ENCODE measurements at places on chromosomes 6 and 20.
A peak's percentile ranks its signal among the peaks of the same experiment; 100 is the strongest.

- no peak for DNase-seq
Measured at GRCh38 chr20:51452091-51452613, 90.4 kb downstream of the NFATC2 start.

DNA sequence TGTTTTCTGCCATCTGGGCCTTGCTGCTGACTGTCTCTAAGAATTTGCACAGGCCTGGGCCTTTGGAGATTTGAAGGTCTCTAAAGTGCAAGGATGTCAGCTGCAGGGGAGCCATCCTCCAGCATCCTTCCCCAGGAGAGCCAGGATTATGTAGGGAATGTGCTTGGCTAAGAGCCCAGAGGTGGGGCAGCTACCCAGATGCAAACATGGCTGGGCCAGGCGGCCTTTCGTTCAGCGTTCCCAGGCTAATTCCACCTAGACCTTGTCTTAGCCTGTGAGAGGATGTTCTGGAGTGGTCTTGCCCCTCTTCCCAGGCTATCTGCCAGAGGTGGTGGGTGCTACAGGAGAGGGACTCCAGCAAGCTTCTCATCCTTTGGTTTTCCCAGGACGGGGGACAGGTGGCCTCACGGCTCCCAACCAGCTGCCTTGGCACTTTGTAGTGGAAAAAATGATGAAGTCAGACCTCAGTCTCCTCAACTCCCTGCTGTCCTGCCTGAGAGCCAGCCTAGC lies 7.7 kb upstream of the PTGIS start:
- no peak for DNase-seq

GRCh38 chr6:82957171-82957867 lies 108.3 kb downstream of the UBE3D start:
- no peak for DNase-seq

DNA sequence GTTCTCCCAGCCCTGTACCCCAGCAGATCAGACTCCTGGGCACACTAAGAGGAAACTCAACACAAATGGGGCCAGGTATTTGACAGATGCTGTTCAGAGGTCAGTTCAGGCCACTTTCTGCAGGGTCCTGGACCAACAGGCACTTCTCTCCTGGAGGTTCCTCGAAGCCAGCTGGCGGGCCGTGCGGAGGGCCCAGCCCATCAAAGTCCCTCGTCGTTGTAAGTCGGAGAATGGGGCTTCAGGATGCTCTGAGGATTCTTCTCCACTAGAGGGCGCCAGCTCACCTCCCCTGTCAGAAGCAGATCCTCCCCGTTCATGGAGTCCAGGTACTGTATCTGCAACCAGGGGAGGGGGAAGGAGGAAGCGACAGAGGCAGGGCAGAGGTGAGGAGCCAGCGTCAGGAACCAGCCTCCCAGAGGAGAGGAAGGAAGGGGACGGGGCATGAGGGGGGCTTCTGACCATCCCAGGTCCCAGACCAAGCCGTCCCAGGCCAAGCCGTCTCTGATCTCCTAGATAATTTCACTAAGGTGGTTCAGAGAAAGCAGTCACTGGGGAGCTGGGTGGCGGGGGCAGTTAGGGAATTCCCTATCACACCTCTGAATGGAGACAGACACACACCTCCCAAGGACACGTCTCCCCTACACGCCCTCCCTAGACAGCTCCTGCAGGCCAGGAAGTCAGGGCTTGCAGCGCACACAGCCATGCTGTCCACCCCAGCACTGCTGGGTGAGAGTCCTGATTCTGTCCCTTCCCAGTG lies 11.7 kb upstream of the FAM83C start:
- DNase-seq: peak; percentile 83

- DNase-seq: no peak
Measured at GRCh38 chr6:7628479-7628878, 38.5 kb downstream of the SNRNP48 start.

- DNase-seq: no peak
Measured at GRCh38 chr6:37745748-37746147, 48.1 kb upstream of the MDGA1 start.

DNA sequence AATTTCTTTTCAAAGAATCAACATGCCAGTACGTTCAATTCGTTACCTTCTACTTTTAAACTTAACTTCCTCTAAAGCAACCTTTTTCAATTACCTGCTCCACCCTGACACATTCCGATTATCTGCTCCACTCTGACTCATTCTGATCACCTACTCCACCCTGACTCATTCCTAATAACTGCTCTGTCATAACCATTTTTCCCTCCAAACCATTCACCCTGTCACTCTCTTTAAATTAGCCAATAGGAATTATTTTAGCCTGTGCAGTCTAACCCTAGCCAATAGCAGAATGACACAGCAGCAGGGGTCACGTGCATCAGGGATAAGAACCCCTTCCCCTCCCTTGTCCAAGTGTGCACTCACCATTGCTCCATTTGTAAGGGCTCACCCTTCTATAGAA lies 557.4 kb upstream of the EYS start:
- DNase-seq: no peak

- DNase-seq: peak; percentile 20
Measured at GRCh38 chr6:13767121-13767808, 47.1 kb downstream of the MCUR1 start.

GRCh38 chr6:12479881-12480280 lies 189.7 kb downstream of the EDN1 start:
- DNase-seq: no peak

DNA sequence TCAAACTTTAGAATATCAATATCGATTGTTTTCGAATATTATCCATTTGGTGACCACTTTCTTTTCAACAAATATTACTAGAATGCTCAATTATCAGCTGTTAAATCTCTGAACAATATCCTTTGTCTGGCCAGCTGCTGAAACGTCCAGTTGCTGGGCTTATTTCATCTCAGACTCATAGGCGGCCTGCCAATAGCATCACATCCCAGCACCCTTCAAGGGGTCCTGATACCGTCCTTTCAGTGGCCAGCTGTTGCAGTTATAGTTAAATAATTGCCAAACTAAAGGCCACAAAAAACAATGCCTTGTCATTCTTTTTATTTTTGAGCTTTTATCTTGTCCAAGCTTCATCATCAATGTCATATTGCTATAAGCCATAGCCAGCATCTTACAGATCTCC lies 1006.8 kb upstream of the MANEA start:
- DNase-seq: no peak

GRCh38 chr6:116764961-116765841 lies at the start of gene FAM162B:
TSS of gene FAM162B (minus strand) at chr6:116765719. CDS start at chr6:116765576, 143 bp downstream.
- DNase-seq: no peak

DNA sequence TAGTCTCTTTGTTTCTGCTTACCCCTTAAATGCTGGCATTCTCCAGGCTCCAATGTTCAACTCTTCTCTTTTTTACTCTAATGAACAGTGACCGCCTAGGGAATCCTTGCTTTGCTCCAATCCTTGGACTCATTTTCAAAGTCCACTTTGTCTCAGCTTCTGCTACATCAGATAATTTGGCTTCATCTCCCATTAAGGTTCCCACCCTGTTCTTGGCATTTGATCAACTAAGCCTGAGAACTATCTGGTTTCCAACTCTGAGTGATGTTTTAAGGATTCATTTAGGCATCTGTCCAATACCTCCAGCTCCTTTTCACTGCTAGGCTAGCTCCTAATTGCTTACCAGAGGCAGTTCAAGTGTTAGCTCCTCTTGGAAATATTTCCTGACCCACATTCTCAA lies 64.9 kb downstream of the ME1 start:
- no peak for DNase-seq

Data from stimulated activated CD4-positive, alpha-beta T cell treated with anti-CD3 and anti-CD28 coated beads, Interleukin-1b, Interleukin-23, amount 100 ng/mL, for 4 hours (primary cell).